Cortex of kidney (tissue), 1 donor: ENCODE measurements at places on chromosomes 7 and 10.

- no peak for DNase-seq
These were observed 22.0 kb upstream of the HGF start for GRCh38 chr7:81791568-81792518.

GRCh38 chr10:48444266-48444665 is 137.8 kb downstream of the MAPK8 start:
- no peak for DNase-seq

GRCh38 chr7:70298780-70299471 is 700.7 kb downstream of the AUTS2 start:
- no peak for DNase-seq

- DNase-seq = no peak
These were observed 4.6 kb upstream of the ZNF22 start for GRCh38 chr10:44995914-44996669.

- DNase-seq = no peak
These were observed 110.8 kb upstream of the LRGUK start for GRCh38 chr7:134016223-134016941.
